ENCODE measurements at places on chromosomes 7 and 10.

DNA sequence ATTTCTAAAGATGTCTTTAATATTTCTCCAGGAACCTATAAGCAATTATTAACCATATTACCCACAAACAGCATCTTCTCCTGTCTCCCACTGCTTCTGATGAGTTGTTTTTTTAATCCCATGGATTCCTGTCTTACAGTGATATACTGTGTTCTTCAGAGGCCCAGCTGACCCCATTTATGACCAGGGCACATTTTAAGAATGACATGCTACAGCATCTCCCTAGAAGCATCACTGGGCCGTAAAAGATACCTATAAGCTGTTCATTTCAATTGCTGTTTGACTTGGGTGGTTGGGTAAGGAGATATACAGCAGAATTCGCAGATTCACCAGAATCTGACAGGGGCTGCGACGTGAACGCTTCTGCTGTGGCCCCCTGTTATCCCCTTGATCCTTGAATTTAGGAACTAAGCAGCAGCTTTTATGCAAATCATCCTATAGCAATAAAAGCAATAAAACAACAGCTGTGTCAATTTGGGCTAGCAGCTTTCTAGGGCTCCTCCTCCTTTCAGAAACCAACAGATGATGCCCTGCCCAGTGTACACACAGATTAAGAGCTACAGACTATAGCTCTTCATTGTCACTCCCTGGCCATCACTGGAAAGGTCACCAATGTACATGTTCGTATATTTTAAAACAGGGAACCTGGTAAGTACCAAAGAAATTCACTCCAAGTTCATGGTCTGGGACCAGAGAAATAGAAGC lies 86.8 kb downstream of the CPEB3 start:
- no peak for DNase-seq
- H3K4me1 ChIP-seq: no peaks in the 10 kb centered on the region
- H3K4me3 ChIP-seq: no peak overlapping the region
- no peak overlapping the region for H3K27ac ChIP-seq
- no peaks in the 10 kb centered on the region for H3K27me3 ChIP-seq

DNA sequence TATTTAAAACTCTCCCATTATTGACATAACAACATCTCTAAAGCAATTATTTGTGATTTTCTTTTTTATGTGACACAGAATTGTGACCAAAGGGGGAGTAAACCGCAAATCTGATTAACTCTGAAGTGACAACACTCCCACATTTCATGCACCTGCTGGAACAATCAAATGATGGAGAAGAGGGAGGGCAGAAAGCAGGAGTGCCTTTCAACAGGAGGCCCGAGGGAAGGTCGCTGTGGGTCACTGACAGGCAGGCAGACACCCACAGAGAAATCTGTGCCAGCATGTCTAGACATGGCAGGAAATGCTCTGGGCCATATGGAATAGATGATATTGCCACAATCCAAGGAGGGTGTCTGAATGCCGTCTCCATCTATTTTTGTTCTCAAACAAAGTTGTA lies 247.3 kb downstream of the DOCK4 start:
- no peaks in the 10 kb centered on the region for H3K36me3 ChIP-seq
- no peaks in the 10 kb centered on the region for H3K27me3 ChIP-seq
- H3K27ac ChIP-seq: no peak overlapping the region
- H3K4me3 ChIP-seq: no peak overlapping the region

- no peak overlapping the region for H3K27ac ChIP-seq
- no peaks in the 10 kb centered on the region for H3K36me3 ChIP-seq
- H3K27me3 ChIP-seq: no peaks in the 10 kb centered on the region
- no peak for DNase-seq
- no peak overlapping the region for H3K4me3 ChIP-seq
Observed at GRCh38 chr10:13502380-13502779, 26.4 kb downstream of the BEND7 start.

- H3K4me3 ChIP-seq: peak overlapping the region; percentile 78
- no peaks in the 10 kb centered on the region for H3K27me3 ChIP-seq
- no peak overlapping the region for H3K27ac ChIP-seq
Observed at GRCh38 chr10:43647576-43647975, 1.1 kb downstream of the ZNF32 start.

DNA sequence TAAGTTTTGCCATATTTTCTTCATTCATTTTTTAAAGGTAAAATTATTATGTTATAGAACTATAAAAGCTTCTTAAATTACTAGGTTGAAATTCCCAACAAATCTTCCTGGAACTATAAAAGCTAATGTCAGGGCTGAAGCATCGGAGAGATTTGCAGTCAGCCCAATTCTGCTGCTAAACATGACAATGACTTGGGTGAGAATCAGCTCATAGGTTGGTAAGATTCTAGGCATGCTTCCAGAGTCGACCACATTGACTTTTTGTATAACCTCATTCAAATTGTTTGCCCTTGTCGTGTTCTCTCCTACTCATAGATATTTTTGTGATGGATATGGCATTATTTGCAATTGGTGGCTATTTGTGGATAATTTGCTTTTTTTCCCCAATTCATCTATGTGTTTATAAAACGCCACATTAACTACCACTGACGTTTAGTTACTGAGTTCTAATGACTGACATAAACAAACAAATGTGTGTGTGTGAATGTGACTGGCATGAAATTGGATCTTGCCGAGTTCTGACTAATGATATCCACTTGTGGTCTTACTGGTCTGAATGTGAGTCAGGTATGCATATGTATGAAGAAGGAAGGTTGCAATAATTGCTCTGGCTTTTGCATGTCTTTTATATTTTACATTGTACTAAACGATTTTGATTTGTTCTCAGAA lies 579.8 kb downstream of the PARD3 start:
- no peak for DNase-seq
- no peaks in the 10 kb centered on the region for H3K27me3 ChIP-seq
- H3K27ac ChIP-seq: no peak overlapping the region
- no peaks in the 10 kb centered on the region for H3K4me1 ChIP-seq

DNA sequence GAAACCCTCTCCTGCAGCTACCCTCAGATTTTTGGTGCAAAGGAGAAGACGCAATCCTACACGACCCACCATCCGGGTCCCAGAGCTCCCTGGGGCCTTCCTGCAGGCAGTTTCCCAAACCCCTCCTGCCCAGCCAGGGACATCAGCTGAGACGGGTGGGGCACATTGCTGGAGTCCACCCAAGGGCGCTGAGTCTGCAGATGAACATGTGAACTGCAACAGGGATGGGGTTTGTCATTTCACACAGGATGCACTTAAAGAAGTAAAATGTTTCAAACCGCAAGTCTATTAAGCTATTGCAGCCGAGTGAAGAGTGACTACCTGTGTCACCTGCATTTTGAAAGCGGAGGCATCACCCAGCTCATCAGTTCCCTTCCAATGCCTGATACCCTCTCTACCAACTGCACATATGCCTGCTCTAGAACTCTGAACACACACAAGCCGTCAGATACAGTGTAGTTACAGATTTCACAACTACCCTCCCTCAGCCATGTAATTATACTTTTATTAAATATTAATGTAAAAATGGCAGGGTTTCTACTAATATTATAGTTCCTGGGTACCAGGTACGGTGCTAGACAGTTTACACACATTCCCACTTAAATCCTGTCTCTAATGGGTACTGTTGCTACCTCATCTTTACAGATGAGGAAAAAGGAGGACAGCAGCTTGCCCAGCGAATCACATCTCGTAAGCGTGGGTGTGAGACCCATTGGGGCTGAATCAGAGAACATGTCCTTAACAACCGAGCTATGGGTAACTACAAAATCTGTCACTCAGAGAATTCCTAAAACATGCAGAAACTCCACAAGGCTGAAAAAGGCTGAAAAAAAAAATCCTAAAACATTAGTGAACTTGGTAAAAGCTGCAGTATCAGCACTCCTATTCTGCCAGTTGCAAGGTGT lies 71.2 kb downstream of the GRB10 start:
- no peaks in the 10 kb centered on the region for H3K36me3 ChIP-seq
- no peak for DNase-seq
- H3K4me1 ChIP-seq: no peaks in the 10 kb centered on the region
- H3K27ac ChIP-seq: no peak overlapping the region

DNA sequence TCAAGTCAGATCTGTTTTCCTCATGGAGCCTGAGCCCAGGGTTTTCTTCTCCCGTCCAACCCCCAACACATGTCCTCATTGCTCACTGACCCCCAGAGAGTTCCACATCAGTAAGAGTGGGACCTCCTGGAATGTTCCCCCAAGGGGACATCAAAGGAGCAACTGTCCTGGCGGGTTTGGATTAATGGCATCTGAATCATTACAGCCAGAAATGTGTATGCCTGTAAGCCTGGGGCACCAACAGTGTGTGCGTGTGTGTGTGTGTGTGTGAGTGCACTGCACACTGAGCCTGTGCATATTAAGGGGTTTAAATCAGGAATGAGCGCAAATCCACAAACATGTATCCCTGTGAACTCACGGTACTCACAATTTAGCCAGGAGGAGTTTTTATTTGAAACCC lies 222.3 kb downstream of the PLXNA4 start:
- H3K4me3 ChIP-seq: no peak overlapping the region
- no peaks in the 10 kb centered on the region for H3K36me3 ChIP-seq
- H3K27me3 ChIP-seq: no peaks in the 10 kb centered on the region
- H3K27ac ChIP-seq: no peak overlapping the region
- H3K4me1 ChIP-seq: no peaks in the 10 kb centered on the region
- no peak for DNase-seq

DNA sequence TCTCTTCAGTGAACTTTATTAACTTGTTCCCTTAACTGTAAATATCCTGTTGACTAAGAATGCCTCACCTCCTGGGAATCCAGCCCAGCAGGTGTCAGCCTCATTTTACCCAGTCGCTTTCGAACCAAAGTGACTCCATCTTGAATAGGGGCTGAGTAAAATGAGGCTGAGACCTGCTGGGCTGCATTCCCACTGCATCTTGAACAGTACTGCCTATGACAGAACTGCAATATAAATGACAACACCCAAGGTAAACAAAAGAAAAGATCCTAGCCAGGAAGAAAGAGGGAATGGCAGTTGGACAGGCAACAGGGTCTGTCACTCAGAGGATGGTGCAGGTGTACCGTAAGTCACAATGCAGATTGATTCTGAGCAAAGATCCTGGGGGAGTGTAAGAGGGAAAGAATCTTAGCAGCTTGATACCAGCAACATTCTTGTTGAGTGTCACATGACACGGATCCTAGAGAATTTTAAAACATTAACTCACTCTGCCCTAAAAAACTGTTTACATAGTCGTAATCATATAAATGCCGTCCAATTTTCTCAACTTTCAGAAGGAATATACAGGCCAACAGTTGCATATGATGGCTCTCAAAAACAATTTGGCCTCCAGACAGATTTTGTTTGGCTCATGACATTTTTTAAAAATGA lies 4.4 kb upstream of the FAM107B start:
- no peaks in the 10 kb centered on the region for H3K4me1 ChIP-seq
- no peak overlapping the region for H3K27ac ChIP-seq
- H3K27me3 ChIP-seq: no peaks in the 10 kb centered on the region

DNA sequence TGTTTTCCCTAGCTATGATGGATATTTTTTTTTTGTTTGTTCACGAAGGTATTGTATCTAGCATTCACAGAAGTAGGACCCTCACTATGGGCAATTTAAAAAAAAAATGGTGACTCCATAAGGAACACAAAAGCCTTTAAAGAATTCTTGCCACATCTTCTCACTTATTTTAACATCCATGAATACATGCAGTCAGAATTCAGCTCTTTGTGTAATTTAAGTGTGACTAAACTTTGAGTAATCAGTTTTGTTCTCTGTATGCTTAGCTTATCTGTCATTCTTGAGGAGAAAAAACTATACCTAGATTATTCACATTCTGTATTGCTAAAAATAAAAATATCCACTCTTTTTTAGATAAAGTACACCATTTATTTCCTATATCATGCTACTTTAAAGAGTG lies 313.2 kb upstream of the KCND2 start:
- H3K4me1 ChIP-seq: no peaks in the 10 kb centered on the region
- DNase-seq: no peak
- no peak overlapping the region for H3K4me3 ChIP-seq
- no peak overlapping the region for H3K27ac ChIP-seq
- H3K27me3 ChIP-seq: no peaks in the 10 kb centered on the region
- H3K36me3 ChIP-seq: no peaks in the 10 kb centered on the region

- H3K4me1 ChIP-seq: no peaks in the 10 kb centered on the region
- H3K27me3 ChIP-seq: no peaks in the 10 kb centered on the region
- no peak overlapping the region for H3K4me3 ChIP-seq
- no peak for DNase-seq
Observed at GRCh38 chr10:80253266-80253962, 36.0 kb downstream of the MAT1A start.

DNA sequence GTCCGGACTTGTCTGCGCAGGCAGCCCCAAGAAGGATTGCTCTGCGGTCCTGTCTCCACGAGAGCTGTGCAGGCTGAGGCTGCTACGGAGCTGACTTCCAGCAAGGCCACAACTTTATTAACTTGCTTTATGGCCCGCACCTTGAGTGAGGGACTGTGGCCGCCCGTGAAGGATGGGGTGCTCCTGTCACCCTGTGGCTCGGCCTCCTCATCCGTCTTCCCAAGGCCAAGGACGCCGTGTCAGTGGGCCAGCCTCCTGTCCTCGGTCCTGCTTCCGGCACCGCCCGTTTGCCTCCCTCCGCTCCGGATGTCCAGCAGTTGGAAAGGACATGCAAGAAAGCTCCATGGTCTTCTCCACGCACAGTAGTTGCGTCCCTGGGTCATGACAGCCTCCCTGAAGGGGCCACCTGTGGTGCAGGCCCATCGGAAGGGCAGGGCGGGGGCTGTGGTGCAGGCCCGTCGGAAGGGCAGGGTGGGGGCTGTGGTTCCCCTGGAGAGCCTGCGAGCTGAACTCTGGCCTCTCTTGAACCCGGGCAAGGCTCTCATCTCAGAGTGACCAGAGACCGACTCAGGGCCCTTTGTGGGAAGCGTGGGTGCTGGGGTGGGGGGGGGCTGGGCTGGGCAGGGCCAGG lies 87.1 kb downstream of the NKX6-2 start:
- no peak overlapping the region for H3K4me3 ChIP-seq
- no peak for DNase-seq
- H3K36me3 ChIP-seq: no peaks in the 10 kb centered on the region

GRCh38 chr7:100802951-100803350 lies 24.4 kb downstream of the EPHB4 start:
- no peak for DNase-seq
- no peaks in the 10 kb centered on the region for H3K27me3 ChIP-seq
- no peaks in the 10 kb centered on the region for H3K4me1 ChIP-seq
- no peaks in the 10 kb centered on the region for H3K36me3 ChIP-seq

DNA sequence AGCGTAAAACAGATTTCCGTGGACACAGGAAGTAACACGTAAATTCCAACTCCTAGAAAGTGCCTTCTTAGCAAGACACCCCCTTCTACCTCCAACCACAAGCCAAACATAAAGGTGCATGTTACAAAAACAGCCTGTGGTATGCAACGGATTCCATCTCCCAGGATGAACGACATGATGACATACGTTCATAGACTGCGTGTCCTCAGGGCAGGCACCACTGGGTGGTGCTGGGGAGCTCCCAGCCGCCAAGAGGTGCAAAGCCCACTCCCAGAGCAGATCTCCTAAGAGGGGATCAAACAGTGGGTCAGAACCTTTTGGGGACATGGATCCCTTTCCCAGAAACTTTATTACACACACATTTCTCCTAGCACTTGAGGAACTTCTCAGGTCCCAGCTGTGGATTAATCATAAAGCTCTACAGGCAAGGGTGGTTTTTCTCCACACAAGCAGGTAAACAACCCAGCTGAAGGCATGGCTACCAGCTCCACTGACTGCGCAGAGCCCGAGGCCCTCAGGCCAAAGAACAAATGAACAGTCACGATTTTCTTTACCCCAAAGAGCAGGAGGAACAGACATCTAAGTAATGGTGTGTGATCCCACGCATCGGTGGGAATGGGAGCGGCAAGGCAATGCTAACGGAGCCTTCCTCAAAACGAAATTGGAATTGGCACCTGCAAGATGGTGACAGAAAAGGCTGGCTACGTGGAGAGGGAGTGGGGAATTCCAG lies 13.8 kb downstream of the PSAP start:
- H3K4me1 ChIP-seq: peaks cover 41% of the 10 kb centered on the region
- no peaks in the 10 kb centered on the region for H3K27me3 ChIP-seq
- DNase-seq: no peak
- H3K36me3 ChIP-seq: peaks cover 3% of the 10 kb centered on the region
- no peak overlapping the region for H3K4me3 ChIP-seq

Measured in CD4-positive, alpha-beta memory T cell (primary cell).